ENCODE measurements at places on chromosomes 7 and 10.
A peak's percentile ranks its signal among the peaks of the same experiment; 100 is the strongest.

- no peak for DNase-seq
Observed at GRCh38 chr7:75869776-75870379, 9.0 kb upstream of the RHBDD2 start.

DNA sequence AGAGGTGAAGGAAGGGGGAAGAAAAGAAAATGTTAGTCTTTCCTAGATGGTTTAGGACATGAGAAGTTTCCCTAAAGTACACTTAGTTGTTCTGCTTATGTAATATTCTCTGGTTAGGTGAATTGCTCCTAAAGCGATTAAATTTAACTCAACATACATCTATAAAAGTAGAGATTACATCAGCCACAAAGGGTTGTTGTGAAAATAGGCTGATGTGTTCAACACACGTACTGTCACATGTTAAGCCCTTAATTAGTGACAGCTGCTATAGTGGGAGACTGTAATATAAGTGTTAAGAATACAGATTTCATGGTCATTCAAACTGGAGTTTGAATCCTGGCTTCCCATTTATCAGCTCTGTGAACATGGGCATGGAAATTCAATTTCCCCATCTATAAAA, 12.8 kb downstream of the HECTD2 start:
- no peak for DNase-seq

DNA sequence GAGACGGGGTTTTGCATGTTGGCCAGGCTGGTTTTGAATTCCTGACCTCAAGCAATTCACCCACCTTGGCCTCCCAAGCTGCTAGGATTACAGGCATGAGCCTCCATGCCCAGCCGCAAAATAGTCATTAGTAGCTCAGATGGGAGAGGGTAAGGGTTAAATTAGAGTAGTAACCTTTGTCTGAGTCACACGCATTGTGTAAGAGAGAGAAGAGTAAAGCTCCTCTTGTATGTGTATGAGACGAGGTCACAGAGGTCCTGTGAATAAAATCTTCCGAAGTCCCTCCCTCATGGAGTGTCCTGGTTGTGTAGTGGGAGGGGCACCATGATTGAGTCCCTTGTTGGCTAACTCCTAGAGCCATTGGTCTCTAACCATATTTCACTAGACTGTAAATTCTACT, 85.2 kb upstream of the CDC14C start:
- DNase-seq, result no peak

DNA sequence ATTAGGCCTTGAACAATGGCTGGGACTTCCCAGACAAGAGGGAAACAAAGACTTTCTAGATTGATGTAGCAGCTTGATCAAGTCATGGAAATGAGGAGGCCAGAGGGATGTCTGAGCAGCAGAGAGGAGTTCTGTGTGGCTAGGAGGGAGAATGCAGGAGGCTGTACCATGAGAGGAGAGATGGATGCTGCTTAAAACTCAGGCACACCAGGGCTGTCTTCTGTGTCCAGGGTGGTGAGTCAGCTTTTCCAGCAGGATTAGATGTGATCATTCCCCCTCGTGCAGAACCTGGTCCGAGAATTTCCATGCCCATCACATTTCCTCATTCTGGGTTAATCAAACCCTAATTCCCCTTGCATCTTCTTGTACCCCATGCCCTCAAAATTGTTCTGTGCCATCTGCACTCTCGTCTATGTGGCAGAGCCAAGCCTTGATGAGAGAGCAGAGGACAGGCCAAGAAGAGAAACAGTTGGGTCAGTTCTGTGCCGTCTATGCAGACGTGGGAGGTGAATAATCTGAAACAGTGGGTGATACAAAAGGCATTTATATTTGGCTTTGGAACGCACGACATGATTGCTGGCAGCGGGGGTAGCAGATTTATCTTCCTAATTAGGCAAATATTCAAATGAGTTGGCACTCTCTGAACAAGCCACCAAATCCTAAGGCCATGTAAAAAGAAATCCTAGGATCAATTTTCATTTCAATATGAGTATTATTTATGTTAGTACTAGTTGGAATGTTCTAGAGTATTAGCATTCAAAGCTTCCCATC, 160.7 kb downstream of the TMEM178B start:
- DNase-seq, result no peak

DNA sequence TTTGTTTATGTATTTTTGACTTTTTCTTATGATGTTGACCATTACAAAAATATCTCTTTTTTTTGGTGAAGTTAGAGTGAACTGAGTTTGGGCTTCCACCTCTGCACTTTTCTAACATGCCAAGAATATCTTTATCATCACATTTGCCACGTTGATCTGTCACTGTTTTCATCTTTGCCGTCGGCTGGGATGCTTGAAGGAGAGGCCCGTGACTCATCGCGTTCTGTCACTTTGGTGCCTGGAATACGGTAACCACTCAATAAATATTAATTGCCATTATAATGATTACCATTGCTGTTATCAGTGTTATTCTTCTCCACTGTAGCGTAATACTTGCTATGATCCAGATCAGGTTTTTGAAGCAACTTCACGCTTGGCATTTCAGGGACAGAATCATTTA, 350.8 kb upstream of the PFKP start:
- DNase-seq, result no peak

DNA sequence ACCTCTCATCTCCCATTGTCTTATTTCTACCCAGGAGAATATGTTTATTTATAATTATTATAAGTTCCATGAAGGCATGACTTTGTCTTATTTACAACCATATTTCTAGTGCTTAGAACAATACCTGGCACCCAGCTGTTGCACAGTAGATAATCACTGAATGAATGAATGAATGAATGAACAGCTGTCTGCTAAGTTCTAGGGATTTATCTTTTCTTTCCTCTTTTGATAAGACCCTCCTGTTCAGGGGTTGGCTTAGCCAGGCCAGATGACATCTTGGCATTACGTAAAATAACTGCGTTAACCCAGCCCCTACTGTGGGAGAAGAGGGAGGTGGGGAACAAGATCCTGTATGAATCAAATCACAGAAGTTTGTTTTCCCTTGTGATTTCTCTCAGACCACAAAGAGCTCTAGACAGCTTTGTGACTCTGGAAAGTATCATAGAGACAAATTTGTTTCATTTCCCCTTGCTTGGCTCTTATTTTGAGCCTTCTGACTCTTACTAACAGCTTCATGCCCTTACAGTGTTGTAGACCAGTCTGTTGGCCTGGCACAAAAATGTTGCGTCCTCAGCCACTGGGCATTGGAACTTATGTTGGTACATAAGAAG, 8.4 kb downstream of the ZNF862 start:
- no peak for DNase-seq

DNA sequence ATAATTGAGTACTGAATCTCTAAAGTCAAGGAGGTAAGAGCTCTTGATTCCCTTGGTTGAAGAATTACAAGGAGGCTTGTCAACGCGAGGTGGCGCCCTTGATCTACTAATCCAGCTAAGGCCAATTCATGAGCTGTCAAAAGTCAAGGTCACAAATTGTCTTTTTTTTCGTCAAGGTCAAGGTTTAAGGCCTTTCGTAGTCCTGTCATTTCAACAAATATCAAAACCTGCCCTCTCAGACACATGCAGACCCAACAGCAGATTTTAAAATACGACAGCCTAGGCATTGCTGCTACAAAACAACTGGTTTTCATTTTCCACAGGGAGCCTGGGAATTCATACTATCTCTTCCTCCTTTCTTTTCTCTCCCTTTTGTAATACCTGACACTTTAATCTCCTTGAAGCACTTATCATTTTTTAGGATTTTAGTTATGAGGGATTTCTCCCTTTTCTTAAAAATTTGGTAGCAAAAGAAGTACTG, 3.6 kb downstream of the HOXA13 start:
- peak; percentile 39 for DNase-seq

GRCh38 chr10:88735661-88736060, 24.2 kb upstream of the LIPN start:
- no peak for DNase-seq

GRCh38 chr10:59075576-59075975, 100.9 kb upstream of the PHYHIPL start:
- no peak for DNase-seq

DNA sequence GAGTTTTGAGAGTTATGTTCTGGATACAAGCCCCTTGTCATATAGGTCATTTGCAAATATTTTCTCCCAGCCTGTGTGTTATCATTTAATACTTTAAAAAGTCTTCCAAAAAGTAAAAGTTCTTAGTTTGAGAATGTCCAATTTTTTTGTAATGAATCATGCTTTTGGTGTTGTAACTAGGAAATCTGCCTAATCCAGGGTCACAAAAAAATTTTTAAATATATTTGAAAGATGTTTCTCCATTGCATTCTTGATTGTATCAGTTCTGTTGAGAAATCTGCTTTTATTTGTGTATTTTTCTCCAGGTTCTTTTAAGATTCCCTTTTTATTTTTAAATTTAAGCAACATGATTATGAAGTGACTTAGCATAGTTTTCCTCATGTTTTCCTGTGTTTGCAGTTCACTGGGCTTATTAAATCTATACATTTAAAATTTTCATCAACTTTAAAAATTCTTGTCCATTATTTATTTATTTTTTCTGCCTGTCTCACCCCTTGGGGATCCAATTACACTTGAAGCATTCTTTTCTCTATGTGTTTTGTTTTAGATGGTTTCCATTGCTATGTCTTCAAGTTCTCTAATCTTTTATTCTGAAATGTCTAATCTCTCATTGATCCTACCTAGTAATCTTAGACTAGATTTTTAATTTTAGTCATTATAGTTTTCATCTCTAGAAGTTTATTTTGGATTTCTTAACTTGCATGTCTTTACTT, 47.0 kb downstream of the CCDC71L start:
- no peak for DNase-seq

GRCh38 chr10:725302-725701, 35.8 kb upstream of the DIP2C start:
- DNase-seq, result no peak

GRCh38 chr10:102413053-102413705, 5.4 kb downstream of the PSD start:
- DNase-seq, result no peak

GRCh38 chr7:2934211-2934731, 90.2 kb upstream of the GNA12 start:
- no peak for DNase-seq

DNA sequence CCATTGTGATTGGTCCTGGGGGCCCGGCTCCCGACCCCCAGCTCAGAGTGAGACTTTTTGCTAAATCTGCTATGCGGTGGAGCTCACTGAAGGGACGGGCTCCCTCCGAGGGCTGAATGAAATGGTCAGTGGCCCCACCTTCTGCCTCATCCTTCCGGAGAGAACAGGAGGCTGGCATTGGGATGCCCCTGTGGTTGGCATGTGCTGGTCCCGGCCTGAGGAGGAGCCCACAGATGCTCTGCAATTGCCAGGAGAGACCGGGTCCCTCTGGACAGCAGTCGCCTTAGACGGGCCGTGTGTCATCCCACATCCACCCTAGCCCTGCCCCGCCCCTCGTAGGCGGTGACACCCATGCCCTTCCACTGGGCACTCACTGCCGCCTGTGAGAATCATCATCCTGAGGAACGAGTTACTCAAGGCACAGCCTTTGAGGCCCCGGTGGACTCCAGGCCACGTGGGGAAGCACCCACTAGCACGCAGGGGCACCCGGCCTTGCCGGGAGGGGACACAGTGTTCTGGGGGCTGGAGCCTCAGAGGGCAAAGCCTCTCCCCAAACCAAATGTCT, 21.2 kb upstream of the DPYSL4 start:
- DNase-seq, result no peak

DNA sequence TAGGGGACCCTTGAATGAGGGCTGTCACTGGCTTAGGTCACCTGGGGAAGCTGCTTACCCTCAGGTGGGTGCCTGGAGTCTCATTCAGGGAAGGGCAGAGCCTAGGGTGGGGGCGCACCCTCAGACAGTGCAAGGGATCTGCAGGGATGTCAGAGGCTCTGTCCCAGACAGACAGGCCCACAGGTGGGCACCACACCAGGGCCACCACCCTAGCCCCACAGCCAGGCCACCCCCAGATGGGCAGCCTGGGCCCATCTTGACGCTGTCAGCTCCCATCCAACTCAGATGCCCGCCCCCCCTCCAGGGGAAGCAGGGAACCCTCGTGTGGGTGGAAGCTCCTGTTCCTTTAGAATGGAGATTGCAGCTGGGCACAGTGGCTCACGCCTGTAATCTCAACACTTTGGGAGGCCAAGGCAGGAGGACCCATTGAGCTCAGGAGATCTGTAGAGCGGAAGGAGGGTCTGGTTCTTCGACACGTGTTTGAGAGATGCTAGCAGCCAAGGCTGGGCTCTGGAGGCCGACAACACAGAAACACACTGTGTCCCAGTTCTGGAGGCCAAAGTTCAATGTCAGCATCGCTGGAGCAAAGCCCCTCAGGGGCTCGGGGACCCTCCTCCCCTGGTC, 58.5 kb upstream of the DNAJB6 start:
- DNase-seq, result no peak

GRCh38 chr7:152180048-152180447, 154.6 kb downstream of the GALNT11 start:
- DNase-seq, result no peak

DNA sequence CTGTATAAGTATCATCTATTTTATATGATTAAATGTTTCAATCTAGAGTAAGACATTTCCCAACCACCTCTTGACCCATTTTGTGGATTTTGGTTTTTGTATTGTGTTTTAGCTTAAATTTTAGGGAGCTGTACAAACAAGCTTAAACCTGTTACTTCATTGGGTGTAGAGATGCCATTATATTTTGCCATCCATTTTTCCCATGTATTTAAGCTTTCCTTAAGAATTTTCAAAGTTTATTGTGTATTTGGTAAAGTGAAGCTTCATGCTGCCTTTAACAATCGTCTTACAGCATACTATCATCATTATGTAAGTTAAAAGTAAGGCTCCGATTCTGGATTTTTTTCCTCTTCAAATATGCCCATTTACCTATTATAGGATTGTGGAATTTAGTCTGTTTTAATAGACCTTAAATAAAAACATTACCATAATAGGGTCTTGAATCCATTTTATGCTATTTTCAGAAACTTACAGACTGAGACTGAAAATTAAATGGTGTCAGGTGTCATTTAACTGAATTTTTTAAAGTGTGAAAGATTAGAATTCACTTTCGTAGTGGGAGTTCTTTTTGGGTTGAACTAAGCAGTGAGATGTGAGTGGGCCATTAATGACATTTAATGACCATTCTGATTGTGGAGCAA, 2.2 kb downstream of the KMT2E start:
- DNase-seq, result no peak

DNA sequence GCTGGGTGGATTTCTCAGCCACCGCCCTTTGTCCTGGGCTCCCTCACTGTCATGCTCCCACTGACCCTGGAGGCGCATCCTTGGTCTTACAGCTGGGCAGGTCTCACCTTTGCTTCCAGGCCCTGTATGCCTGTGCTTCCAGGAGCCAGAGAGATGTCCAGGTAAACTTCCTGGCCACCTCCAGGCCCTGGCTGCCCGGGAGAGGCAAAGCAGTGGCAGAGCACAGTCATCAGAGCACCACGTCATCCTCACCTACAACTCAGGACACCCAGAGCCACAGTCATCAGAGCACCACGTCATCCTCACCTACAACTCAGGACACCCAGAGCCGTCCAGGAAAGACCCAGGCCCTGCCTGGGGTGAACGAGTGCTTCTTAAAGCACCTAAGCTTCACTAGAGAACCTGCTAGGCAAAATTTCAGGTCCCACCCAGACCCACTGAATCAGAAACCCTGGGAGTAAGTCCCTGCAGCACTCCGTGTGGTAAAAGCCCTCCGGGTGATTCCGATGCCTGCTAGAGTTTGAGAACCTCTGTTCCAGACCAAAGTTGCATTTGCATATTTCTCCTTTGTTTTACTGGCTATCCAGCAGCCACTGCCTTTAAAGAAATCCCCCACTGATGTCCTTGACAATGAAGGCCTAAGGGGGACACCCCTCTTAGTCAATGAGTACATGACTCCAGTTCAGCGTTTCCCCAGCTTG, 62.3 kb downstream of the DLG5 start:
- DNase-seq, result no peak

- DNase-seq, result no peak
Observed at GRCh38 chr10:48251525-48252353, 22.8 kb downstream of the FRMPD2 start.

GRCh38 chr7:155456738-155457543, 988 bp upstream of the EN2 start:
- DNase-seq, result peak; percentile 58

Data from substantia nigra (tissue), 51 donors.